ENCODE measurements at places on chromosomes 12 and 14.

DNA sequence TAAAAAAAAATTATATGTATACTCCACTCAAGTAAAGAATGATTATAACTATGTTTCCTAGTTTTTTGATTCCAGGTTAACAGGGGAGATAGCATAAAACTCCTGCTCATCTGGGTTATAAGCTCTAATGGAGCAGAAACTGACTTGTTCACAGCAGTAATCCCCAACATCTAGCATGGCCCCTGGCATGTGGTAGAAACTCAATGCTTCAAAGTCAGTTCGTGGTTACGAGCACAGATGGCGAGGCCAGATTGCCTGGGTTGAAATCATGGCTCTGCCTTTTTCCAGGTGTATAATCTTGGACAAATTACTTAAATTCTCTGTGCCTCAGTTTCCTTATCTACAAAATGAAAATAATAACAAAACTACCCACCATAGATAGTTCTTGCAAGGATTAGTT lies 183.8 kb downstream of the TTC7B start:
- no peak for DNase-seq
- H3K4me3 ChIP-seq, result no peak overlapping the region
- peaks cover 3% of the 10 kb centered on the region for H3K4me1 ChIP-seq
- no peak overlapping the region for H3K27ac ChIP-seq

DNA sequence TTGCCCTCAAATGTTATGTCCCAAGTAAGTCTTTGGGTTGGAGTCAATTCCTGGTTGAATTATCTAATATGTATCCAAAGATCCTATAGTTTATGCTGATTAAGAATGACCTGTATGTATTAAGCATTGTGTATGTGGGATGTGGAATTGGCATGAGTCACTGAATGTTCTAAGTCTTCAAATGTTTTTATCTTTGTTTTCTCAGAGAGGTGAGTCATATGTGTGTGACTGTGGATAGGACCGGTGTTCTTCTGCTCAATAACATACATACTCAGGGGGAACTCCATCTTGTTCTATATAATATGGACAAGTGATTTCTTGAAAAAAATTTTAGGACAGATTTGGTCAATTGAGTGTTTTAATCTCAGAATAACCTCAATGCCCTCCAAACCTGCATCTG lies 57.9 kb downstream of the NAV3 start:
- H3K36me3 ChIP-seq, result no peaks in the 10 kb centered on the region
- no peak overlapping the region for H3K4me3 ChIP-seq
- no peak for DNase-seq
- H3K4me1 ChIP-seq, result no peaks in the 10 kb centered on the region

GRCh38 chr12:41174602-41175001 lies 13.5 kb upstream of the PDZRN4 start:
- no peak overlapping the region for H3K4me3 ChIP-seq
- H3K27me3 ChIP-seq, result no peaks in the 10 kb centered on the region
- DNase-seq, result no peak
- H3K36me3 ChIP-seq, result no peaks in the 10 kb centered on the region
- no peaks in the 10 kb centered on the region for H3K4me1 ChIP-seq

DNA sequence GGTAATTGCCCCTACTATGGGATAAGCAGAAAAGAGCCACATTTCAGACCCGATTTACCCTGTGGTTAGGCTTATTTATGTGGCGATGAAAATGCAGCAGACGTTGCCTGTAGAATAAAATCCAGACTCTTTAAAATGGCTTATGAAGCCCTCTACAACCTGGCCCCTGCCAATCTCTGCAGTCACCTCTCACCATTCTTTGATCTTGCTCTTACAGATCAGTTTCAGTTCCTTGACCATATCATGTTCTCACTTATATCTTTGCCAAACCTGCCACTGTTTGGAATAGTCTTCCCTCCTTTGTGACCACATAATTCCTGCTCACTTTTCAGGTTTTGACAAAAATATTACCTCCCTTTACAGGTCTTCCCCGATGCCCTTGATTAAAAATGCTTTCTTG lies 264.3 kb upstream of the GARIN6 start:
- no peak overlapping the region for H3K27ac ChIP-seq
- H3K27me3 ChIP-seq, result no peaks in the 10 kb centered on the region
- H3K4me1 ChIP-seq, result no peaks in the 10 kb centered on the region
- no peak overlapping the region for H3K4me3 ChIP-seq

- peaks cover 26% of the 10 kb centered on the region for H3K36me3 ChIP-seq
- peak within 1 kb of the TSS; percentile 95 for H3K4me3 ChIP-seq
- peak; percentile 97 for DNase-seq
Observed at GRCh38 chr14:73886449-73887317, at the start of gene ZNF410. ZNF410 (plus strand) TSS chr14:73886859; CDS start chr14:73892176, 5,317 bp downstream.

DNA sequence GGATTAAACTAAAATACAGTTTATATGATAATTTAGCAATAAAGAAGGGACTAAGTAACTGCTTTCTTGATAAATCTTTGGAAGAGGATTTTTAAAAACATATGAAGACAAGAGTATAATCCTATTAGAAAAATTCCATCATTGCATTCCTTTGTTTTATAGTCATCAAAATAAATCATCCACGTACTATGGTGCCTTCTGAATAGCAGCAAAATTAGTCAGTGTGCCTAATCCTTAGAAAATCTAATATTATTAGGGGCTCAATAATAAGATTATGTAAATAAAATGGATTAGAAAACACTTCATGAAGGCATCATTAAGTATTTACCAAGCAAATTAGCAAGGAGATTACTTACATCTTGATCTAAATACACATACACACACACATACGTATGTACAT lies 102.1 kb downstream of the KCNH5 start:
- H3K4me3 ChIP-seq, result no peak overlapping the region
- DNase-seq, result no peak
- H3K27ac ChIP-seq, result no peak overlapping the region
- H3K27me3 ChIP-seq, result no peaks in the 10 kb centered on the region
- no peaks in the 10 kb centered on the region for H3K36me3 ChIP-seq
- no peaks in the 10 kb centered on the region for H3K4me1 ChIP-seq

DNA sequence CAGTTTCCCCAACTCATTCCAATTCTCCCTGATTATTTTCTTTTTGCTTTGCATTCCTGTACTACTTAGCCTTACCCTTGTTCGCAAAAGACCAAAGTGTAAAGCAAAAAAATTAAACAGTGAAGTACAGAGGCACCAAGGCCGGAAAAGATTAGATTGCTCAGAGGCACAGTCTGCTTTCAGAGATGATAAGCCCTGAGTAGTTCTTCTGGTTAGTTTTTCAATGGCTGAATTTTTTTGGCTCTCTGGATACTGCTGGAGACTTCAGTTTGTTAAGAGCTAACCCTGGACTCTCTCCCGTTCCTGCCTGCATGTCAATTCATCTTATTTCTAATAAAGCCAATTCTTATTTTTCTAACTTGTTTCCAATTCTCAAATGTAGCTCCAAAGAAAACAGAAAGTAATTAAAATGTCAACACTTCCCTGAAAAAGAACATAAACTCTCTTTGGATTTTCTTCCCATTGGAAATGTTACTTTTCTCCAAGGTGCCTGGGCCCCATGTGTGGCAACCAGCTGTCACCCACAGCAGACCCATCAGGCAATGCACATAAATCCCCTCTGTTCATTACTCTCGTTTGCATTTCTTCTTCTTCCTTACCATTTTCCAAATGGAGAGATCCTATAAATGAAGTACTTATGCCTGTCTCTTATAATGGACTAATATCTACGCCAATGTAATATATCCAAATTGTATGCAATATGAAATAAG lies 142.8 kb downstream of the BTG1 start:
- H3K4me1 ChIP-seq, result peaks cover 48% of the 10 kb centered on the region
- no peaks in the 10 kb centered on the region for H3K27me3 ChIP-seq
- no peak for DNase-seq
- peaks cover 26% of the 10 kb centered on the region for H3K36me3 ChIP-seq
- H3K4me3 ChIP-seq, result peak overlapping the region; percentile 8

GRCh38 chr12:71888521-71888920 lies 49.0 kb downstream of the TBC1D15 start:
- peaks cover 36% of the 10 kb centered on the region for H3K36me3 ChIP-seq
- H3K4me1 ChIP-seq, result peaks cover 13% of the 10 kb centered on the region

- no peak overlapping the region for H3K27ac ChIP-seq
- H3K36me3 ChIP-seq, result no peaks in the 10 kb centered on the region
Observed at GRCh38 chr12:72242946-72243345, 29.2 kb upstream of the TRHDE start.

- H3K36me3 ChIP-seq, result no peaks in the 10 kb centered on the region
- no peak overlapping the region for H3K27ac ChIP-seq
- H3K4me3 ChIP-seq, result no peak overlapping the region
- no peaks in the 10 kb centered on the region for H3K27me3 ChIP-seq
- no peaks in the 10 kb centered on the region for H3K4me1 ChIP-seq
Observed at GRCh38 chr12:85821206-85821605, 15.0 kb downstream of the RASSF9 start.

DNA sequence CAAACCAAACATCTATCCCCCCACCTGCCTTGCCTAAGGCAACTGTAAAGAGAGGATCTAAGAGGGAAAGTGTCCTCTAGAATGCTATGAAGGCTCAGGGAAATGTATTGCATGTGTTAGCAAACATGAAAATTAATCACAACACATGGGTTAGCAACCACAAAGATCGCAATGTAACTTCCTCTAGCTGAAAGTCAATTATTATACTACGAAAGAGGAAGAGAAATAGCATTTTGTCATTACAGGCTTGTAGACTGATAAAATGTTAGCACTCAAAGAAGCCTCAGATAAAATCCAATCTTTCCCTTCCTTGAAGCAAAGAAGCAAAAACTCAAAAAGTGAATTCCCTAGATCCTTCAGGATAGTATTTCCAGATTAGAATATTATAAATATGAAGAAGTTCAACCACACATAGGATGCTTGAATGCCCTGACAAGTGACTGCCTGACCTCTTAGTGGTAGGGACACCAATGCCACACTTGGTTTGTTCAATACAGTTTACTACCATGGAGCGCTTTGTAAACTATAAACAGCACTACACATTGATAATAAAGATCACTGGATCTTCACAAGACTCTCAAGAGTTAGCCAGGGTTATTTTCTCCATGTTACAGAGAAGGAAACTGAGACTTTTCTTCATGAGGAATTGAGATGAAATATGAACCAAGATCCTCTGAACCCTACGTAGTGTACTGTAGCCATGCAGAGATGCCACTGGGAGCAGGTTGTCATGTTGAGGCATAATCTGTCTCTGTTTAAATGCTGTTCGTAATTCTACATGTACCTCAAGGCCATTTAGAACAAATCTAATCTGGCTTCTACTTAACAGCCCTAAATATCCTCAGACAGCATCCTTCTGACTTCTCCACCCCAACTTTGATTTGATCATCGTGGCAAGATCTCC lies 100.7 kb downstream of the ITPR2 start:
- H3K27me3 ChIP-seq, result no peaks in the 10 kb centered on the region
- no peak overlapping the region for H3K4me3 ChIP-seq
- peaks cover 34% of the 10 kb centered on the region for H3K36me3 ChIP-seq
- DNase-seq, result no peak
- H3K4me1 ChIP-seq, result peaks cover 76% of the 10 kb centered on the region
- H3K27ac ChIP-seq, result peak overlapping the region; percentile 56

DNA sequence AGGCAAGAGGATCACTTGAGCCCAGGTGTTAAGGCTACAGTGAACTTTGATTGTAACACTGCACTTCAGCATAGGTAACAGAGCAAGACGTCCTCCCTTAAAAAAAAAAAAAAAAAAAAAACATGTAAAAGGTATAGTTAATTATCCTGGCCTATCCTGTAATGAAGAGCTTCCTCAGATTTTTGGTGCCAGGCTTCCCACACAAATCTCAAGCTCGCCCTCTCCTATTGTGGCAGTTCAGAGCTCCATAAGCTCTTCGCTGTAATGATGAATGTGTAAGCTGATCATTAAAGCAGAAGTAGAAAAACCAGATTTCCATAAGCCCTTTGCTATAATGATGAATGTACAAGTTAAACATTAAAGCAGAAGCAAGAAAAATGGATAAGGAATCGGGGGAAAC lies 2.0 kb upstream of the SLC39A2 start:
- no peak overlapping the region for H3K4me3 ChIP-seq
- DNase-seq, result no peak
- peaks cover 17% of the 10 kb centered on the region for H3K4me1 ChIP-seq

DNA sequence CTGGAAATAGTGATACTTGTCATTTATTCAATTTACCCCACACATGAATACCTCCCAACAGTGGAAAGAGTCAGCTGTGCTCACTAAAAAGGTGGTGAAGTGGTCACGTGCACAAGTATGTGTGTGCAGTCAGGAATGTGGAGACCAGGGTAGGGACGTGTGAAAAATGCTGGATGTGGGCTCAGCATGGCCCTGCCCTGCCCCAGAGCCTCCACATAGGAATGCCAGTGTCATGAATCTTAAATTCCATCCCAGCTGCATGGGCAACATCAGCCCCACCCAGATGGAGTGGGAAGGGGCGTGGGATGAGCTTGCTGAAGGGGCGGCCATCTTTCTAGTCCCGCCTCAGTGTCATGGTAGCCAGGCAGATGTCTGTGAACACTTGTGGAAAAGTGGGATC lies 87.7 kb downstream of the C12orf75 start:
- H3K4me3 ChIP-seq, result no peak overlapping the region
- H3K36me3 ChIP-seq, result no peaks in the 10 kb centered on the region
- no peaks in the 10 kb centered on the region for H3K27me3 ChIP-seq
- H3K4me1 ChIP-seq, result peaks cover 2% of the 10 kb centered on the region
- H3K27ac ChIP-seq, result no peak overlapping the region
- DNase-seq, result no peak

DNA sequence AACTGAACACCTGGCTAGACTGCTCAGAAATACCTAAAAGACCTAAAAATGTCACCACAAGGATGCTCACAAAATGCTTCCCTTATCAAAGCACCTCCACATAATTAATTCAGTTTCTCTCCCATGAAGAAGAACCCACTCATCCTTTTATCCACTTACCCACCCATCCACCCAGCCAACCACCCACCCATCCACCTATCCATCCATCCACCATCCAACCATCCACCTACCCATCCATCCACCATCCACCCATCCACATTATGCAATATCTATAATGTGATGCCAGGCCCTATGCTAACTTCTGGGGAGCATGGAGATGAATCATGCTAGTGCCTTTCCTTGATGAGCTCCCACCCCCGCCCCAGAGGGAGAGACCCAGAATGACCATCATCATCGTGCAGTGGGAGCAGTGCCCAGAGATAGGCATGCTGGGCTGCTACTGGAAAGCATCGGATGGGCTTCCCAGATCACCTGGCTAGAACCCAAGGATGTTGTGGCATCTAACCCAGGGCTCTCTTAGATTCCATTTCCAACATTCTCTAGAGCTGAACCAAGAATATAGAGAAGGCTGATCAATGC lies 166.6 kb downstream of the TTC7B start:
- H3K4me1 ChIP-seq, result no peaks in the 10 kb centered on the region
- H3K27ac ChIP-seq, result no peak overlapping the region
- no peaks in the 10 kb centered on the region for H3K36me3 ChIP-seq
- H3K4me3 ChIP-seq, result no peak overlapping the region
- H3K27me3 ChIP-seq, result no peaks in the 10 kb centered on the region

GRCh38 chr12:104712477-104712876 lies 245.6 kb downstream of the SLC41A2 start:
- no peak overlapping the region for H3K4me3 ChIP-seq
- no peaks in the 10 kb centered on the region for H3K27me3 ChIP-seq
- H3K4me1 ChIP-seq, result peaks cover 39% of the 10 kb centered on the region
- H3K27ac ChIP-seq, result no peak overlapping the region
- DNase-seq, result no peak
- no peaks in the 10 kb centered on the region for H3K36me3 ChIP-seq

All from activated CD8-positive, alpha-beta T cell treated with anti-CD3 and anti-CD28 coated beads for 36 hours (primary cell).